ENCODE measurements at places on chromosomes 12 and 14. TPM values are rescaled to one million over a fixed set of nuclear protein-coding genes. Genes with fewer than 3 reads are reported as not detected.

DNA sequence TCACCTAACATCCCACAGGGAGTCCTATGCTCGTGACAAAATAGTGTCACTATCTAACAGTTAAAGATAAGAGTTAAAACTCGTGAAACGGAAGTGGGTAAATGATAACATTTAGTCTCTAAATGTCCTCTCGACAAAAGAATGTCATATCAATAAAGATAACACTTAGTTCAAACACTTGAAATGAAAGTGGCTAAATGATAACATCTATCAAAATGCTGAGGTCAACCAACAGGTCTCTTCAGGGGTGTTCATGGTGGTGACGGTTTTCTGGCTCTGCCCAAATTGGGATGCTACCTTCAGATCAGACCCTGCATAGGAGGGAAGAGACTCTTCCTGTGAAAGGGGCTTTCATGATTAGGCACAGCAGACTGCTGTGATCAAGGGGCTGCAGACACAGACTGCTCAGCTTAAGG lies 22.1 kb downstream of the IL26 start:
- DNase-seq, result no peak

- DNase-seq, result peak; percentile 58
These were observed at the start of gene RTN1 for GRCh38 chr14:59870277-59871165. RTN1 (minus strand) TSS chr14:59870776; CDS start chr14:59870630, 146 bp downstream.

Gene ALG10B
- polyA plus RNA-seq, result 15.7 TPM

DNA sequence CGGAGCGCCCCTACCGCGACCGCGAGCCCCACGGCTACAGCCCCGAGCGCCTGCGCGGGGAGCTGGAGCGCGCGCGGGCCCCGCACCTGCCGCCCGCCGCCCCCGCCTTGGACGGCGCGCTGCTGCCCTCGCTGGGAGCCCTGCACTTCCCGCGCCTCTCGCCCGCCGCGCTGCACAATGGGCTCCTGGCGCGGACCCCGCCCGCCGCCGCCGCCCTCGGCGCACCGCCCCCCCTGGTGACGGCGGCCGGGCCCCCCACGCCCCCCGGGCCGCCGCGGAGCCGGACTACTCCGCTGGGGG lies 27.0 kb downstream of the LRCOL1 start:
- DNase-seq, result no peak

DNA sequence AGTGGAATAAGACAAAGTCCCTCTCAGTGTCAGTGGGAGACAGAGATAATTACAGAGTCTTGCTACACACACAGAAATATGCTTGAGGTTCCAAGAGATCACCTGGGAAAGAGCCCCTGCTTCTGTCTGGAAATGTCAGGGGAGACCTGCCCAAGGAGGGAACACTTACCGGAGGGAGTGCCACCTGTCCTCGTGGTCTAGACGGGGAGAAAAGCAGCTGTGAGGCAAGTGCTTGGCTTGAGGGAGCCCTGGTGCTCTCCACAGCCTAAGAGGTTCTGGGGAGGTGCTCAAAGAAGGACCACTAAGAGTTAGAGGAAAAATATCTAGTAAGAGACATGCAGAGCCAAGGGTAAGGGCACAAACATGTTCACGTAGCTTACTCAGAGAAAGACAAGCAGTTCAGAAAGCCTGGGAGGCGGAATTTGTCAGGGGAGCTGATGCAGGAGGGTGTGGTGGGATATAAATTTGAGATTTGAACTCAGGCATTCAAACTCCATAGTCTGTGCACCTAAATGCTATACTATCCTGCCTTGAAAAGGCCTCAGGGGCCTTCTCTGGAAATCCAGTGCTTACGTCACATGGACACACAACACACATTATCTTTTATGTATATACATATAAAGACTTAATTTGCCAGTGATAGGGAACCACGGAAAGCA lies 38.2 kb upstream of the GNPNAT1 start:
- no peak for DNase-seq

Gene WDHD1
- 24.9 TPM for polyA plus RNA-seq

- no peak for DNase-seq
These were observed 4.4 kb downstream of the BLTP3B start for GRCh38 chr12:100138048-100138802.

Gene NEDD8
- 231 TPM for polyA plus RNA-seq
